ENCODE measurements at places on chromosomes 2 and 18. TPM values are rescaled to one million over a fixed set of nuclear protein-coding genes. Genes with fewer than 3 reads are reported as not detected.

CTLA4 gene
- not detected for total RNA-seq

MAP3K19 gene
- total RNA-seq, result not detected

COPS7B gene
- 22.2 TPM for total RNA-seq

ST8SIA3 gene
- total RNA-seq, result 0.08 TPM

GALNT3 gene
- 3.1 TPM for total RNA-seq

FTCDNL1 gene
- 1.5 TPM for total RNA-seq

PCARE gene
- under 0.01 TPM for total RNA-seq

ARL4C gene
- total RNA-seq, result 33.7 TPM

CD8B2 gene
- not detected for total RNA-seq

MYCN gene
- total RNA-seq, result not detected

ABCB11 gene
- not detected for total RNA-seq

SCG2 gene
- total RNA-seq, result 3.4 TPM

DNA sequence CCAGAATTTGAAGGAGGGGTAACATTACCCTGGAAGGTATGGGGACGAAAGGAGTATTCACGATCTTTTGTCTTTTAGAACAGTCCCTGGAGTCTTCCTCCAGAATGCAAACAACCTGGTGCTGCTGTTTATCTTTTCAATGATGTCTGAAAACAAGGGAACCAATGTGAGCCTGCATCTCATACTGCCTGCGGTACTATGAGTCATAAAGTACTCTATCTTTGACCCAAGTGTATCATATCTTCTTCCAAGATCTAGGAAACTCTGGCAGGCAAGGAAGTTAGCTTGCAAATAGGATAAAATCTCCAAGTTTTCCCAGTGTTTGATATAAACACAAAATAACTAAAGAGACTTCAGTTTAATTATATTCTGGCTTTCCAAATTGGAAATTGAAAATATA is 968.5 kb downstream of the LRP1B start:
- no peak for DNase-seq

DNA sequence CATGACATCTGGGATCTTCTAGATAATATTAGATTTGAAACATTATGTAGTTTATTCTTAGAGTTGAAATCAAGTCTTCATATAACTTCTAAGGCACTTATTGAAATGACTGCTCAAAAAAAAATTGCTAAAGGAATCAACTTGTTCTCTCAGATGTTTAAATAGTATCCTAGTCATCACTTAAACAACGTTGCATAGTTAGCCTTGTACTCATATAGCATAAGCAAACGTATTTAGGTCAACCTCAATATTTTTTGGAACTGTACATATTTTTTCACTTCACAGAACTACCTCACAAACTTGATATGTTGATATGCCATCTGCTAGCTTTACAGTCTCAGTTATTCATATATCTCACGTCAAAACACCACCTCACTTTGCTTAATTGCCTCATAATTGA is 47.1 kb upstream of the CREB1 start:
- no peak for DNase-seq

GRCh38 chr2:173652311-173652710 is 297.6 kb downstream of the CDCA7 start:
- DNase-seq, result peak; percentile 98

DNA sequence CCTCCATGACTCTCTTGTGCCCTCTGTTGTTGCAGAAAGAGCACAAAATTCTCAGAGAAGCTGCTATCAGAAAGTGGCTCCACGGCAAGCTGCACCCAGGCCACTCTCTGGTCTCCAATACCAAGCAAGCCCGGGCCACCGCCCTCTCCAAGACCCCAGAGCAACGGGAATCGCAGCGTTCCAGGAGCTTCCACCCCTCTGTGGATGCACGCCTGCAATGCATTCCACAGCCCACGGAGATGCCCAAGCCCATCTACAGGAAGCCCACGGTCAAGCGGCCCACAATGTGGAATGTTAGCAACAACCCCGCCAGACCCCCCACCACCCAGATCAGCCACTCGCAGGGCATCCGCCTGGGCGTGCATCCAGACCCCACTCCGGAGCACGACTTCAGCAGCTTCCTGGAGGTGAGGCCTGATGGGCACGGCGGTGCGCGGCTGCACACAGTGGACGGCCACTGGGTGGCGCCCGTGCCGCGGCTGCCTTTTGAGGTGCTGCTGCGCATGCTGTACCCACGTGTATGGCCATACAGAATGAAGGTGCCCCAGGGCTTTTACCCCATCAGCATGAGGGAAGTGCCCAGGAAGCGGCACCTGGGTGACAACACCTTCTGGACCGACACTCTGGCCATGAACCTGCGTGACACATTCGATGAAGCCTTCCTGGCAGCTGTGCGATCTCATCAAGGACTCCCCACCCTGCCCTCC is 6.3 kb downstream of the ANKRD53 start:
- DNase-seq, result no peak

DNA sequence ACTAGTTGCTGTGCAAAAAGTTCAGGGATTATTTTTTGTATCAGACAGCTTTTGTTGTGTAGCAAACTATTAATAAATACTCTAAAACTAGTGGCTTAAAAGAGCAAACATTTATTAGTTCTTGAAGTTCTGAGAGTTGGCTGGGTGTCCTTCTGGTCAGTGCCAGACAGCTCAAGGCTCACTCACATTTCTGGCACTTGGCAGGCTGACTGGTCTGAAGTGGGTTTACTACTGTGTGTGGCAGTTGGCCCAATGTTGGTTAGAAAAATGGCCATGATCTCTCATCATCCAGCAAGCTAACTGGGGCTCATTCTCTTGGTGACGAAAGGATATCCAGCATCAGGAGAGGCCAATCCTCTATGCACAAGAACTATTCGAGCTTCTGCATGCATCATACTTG is 71.4 kb upstream of the ZNF385B start:
- peak; percentile 62 for DNase-seq

DNA sequence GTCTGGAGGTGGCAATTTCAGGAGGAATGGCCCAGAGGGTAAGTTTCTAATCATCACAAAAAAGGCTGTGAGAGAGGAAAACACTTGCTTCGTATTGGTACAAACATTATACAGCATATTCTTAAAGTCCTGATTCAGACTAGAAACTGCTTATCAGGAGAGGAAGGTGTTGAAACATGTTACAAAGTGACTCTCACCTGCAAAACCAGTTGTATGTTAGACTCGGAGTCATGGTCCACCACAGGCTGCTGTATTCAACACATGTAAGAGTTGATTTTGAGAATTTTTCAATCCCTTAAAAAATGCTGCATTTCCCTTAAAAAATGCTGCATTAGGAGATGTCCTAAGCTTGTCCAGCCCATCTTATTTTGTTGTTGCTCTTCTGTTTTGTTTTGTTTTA is 61.5 kb downstream of the MBP start:
- no peak for DNase-seq

GRCh38 chr2:8821276-8822217 is 15.9 kb downstream of the KIDINS220 start:
- peak; percentile 81 for DNase-seq

- DNase-seq, result no peak
Observed at GRCh38 chr18:13514558-13514957, 211.8 kb downstream of the FAM210A start.

DNA sequence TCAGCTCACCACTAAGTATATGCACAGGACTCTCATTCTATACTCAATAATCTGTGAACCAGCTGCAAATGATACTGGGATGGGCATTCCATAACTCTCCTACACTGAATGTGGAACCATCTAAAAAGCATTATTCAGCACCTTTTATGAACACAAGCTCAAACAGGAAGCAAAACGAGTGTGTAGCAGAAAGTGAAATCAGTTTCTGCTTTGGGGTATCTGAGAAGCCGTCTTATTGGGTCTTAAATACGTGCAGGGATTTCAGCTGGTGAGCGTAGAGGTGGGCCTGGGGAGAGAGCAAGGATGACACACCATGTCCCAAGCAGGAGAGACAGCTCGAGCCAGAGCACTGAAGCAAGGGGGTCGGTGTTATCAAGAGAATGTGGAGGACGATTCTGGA is 120.0 kb upstream of the TTN start:
- no peak for DNase-seq

- peak; percentile 60 for DNase-seq
Observed at GRCh38 chr18:43587538-43588153, 310.4 kb upstream of the SYT4 start.

GRCh38 chr2:152126664-152127063 is 27.8 kb upstream of the CACNB4 start:
- DNase-seq, result no peak

- DNase-seq, result no peak
Observed at GRCh38 chr2:217325251-217325650, 465.4 kb upstream of the TNP1 start.

DNA sequence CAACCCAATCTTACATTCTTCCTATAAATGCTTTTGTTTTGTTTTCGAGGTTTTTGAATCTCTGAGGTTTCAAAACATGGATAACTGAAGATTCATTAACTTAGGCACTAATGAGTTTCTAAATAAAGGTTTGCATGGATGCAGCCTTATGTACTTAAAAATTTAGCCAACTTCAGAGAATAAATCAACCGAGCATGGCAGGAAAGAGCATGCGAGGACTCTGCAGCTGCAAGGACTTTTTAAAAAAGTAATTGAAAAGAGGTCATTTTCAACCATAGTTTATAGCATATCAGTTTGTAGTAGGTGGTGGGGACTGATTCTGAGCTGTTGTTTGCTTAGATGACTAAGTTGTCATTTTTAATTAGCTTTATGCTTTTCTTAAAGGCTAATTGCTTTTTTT is 567.0 kb upstream of the ZEB2 start:
- no peak for DNase-seq

- peak; percentile 59 for DNase-seq
Observed at GRCh38 chr18:56200381-56200911, 437.9 kb downstream of the TXNL1 start.

DNA sequence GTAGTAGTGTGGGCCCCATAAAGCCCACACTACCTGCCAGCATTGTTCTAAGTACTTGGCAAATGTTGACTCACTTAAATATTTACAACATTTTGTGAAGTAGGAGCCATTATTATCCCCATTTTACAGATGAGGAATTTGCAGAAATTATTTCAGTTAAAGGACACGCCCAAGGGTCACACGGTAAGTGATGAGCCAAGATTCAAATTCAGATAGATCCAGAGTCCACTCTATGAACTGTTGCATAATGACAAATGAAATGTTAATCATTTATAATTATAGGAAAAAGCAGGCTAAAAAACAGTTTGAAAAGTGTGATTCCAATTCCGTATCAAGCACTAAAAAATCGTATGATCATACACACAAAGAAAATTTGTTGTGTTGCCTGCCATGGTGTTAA is 108.4 kb downstream of the MDH1 start:
- DNase-seq, result no peak

GRCh38 chr2:144663207-144663606 is 143.3 kb upstream of the ZEB2 start:
- no peak for DNase-seq

GRCh38 chr2:102618452-102619413 is 620 bp upstream of the SLC9A2 start:
- DNase-seq, result peak; percentile 5

- DNase-seq, result peak; percentile 61
Observed at GRCh38 chr2:200585730-200586643, at the start of gene AOX1. Gene AOX1 (plus strand): TSS chr2:200586014. CDS start chr2:200586109, 95 bp downstream.

GRCh38 chr2:101623031-101623521 is 74.4 kb upstream of the MAP4K4 start:
- no peak for DNase-seq

DNA sequence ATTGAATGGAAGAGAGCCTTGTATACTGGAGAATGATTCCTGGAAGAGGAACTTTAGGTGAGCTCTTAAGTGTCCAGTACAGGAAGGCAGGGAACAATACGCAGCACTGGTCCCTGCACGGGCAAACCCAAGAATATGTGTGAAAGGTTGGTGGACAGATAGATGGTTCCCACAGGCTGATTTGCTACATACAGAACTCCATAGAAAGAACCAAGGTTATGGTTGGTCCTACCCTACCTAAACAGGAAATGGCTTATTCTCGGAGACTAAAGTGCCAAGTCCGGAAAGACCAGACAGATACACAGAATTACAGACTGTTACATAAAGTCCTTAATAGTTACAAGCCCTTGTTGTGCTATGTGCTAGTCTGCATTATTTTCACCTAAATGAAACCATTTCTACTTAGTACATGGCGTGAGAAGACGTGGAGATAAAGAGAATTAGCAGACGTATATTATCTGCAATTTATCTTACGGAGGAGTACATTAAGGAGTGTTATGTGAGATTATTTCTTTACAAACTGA is 1.2 kb downstream of the REV1 start:
- DNase-seq, result peak; percentile 42

DNA sequence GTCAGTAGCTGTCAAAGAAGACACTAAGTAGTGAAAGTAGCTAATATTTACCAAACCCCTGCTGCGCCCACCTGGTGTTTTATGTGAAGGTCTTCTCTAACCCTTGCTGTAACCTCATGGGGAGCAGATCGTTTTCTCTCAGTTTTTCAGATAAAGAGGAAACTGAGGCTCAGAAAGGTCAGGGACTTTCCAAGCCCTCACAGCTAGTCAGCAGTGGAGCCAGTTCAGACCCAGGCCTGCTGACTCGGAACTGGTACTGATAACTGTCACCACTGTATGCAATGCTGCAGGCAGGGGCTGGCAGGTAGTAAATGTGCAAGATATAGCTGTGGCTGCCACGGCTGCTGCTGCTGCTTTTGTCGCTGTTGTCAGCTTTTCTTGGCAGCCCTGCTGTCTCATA is 69.1 kb downstream of the LRRFIP1 start:
- DNase-seq, result no peak

DNA sequence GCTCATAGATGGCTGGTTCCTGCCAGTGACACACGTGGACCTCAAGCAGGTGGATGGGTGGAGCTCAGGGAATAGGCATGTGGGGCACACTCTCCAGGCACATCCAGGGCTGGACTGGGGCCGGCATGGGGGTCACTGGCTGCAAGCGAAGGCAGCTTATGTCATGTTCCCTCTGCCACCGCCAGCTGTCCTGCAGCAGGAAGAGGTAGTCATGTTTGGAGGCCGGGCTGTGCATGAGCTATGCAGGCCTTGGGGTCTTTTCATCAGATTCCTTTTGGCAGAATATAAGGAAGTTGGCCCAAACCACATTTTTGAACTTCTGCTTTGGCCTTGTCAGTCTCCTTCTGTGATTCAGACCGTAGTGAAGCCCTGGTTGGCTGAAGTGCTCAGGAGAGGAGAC is 61.5 kb downstream of the AGAP1 start:
- DNase-seq, result no peak

DNA sequence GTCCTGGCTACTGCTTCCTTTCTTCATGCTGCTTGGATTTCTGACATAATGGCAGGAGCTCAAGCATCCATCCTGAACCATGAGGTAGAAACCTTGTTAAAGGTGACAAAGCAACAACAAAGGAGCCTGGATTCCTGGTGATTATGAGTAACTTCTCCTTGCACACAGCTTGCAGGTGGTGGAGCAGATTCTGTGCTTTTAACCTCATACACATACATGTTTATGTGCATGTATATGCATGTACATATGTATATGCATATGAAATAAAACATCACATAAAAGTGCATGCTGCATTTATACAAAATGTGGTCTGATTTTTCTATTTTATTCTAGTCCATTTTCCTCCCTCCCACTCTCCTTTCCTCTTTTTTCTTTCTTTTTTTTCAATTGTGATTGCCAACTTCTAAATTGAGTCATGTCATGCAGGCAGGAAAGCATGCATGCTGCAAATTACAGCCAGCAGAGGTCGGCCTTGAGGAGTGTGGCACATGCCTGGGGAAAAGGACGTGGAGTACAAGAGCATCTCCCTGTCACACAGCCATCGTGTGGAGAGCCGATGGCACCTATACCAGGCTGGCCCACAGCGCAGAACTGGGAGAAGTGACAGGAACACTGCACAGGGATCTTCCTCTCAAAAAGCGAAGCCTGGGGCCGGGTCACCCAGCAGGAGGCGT is 17.9 kb downstream of the LCT start:
- DNase-seq, result peak; percentile 14

- DNase-seq, result no peak
Observed at GRCh38 chr2:172507199-172507598, 48.7 kb upstream of the PDK1 start.

- no peak for DNase-seq
Observed at GRCh38 chr18:75309564-75309963, 99.0 kb downstream of the TSHZ1 start.
